GF-D8 (cell line): ENCODE measurements at places on chromosomes 2 and 18.

- no peak for DNase-seq
Observed at GRCh38 chr2:145123606-145124005, 603.7 kb upstream of the ZEB2 start.

- no peak for DNase-seq
Observed at GRCh38 chr2:175015340-175015739, 10.2 kb upstream of the CHN1 start.

DNA sequence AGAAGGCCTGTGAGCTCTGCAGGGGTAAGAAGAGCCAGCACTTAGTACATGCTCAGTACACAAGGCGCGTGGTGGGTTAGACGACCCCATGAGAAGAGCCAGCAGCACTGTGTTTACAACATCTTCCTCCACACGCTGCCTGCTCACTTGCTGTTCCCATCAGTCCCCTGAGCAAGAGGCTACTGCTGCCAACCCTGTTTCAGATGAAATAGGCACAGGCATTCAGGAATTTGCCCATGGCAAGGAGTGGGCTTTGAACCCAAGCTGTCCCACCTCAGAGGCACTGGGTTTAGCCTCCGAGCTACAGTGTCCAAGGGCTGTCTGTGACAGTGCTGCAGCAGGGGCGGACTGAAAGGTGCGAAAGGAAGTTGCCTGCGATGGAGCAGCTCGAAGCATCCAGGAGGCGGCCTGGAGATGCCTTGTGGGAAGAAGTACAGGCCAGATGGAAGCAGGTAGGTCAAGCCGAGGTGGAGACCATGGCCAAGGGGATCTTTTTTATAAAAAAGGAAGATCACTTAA is 121.5 kb upstream of the PXDN start:
- DNase-seq, result no peak

DNA sequence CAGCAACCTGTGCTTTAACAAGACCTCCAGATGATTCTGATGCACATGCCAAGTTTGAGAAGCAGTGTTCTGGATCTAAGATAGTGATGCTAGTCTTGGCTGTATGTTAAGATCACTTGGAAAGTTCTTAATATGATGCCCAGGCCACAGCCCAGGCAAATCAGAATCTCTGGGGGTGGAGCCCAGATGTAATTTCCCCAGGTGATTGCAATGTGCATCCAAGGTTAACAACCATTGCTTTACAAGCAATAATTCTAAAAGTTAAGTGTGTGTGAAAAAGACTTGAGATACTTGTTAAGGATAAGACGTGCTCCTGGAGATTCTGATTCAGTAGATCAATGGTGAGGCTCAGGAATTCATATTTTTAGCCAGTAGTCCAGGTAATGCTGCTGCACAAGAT is 44.3 kb upstream of the MYO1B start:
- DNase-seq, result no peak

- peak; percentile 36 for DNase-seq
Observed at GRCh38 chr18:48222118-48222517, 187.1 kb downstream of the ZBTB7C start.

DNA sequence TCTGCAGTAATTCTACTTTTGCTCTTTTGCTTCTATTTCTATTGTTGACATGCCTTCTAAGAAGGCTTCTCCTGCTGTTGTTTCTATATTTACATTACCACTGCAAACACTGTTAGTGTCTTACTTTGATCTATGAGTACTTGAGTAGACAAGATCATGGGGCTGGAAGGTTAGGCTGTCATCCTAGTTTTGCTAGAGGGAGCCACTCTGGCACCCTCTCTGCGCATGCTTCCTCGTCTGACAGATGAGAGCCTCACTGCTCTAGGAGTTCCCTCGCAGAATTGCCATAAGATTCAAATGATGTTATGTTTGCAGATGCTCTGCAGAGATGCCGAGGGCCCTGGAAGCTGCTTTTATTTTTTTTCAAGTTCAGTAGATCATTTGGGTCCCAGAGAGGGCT is 185.6 kb downstream of the RNF144A start:
- DNase-seq, result no peak

- DNase-seq, result no peak
Observed at GRCh38 chr2:208607694-208608093, 201.1 kb downstream of the PTH2R start.

DNA sequence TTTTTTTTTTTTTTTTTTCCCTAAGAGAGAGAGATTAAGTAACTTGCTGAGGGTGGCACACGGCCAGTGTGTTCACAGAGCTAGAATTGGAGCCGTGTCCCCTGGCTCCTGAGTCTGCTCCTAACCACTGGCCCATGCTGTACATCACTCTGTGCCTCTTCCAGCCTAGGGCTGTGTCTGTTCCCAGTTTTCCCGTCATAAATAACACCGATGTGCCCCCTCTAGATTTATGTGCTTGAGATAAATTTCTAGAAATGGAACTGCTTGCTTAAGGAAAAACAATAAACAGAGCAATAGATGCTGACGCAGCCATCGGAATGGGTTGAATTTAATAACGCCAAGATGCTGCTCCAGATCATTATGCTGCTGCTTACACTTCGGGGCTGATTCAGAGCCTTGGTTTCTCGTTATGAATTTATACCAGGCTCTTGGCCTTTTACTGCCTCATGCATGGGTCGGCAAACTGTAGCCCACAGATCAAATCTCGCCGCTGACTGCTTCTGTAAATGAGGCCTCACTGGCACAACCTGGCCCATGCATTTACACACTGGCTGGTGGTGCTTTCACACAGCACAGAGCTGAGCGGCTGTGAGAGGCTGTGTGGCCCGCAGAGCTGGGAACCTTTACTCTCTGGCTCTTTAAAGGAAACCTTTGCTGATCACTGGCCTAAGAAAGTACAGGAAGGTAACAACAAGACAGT is 58.1 kb downstream of the NDUFA10 start:
- DNase-seq, result no peak

GRCh38 chr2:216791303-216791702 is 68.6 kb downstream of the TNP1 start:
- DNase-seq, result no peak

- DNase-seq, result no peak
Observed at GRCh38 chr2:195706161-195706900, 49.3 kb downstream of the SLC39A10 start.

DNA sequence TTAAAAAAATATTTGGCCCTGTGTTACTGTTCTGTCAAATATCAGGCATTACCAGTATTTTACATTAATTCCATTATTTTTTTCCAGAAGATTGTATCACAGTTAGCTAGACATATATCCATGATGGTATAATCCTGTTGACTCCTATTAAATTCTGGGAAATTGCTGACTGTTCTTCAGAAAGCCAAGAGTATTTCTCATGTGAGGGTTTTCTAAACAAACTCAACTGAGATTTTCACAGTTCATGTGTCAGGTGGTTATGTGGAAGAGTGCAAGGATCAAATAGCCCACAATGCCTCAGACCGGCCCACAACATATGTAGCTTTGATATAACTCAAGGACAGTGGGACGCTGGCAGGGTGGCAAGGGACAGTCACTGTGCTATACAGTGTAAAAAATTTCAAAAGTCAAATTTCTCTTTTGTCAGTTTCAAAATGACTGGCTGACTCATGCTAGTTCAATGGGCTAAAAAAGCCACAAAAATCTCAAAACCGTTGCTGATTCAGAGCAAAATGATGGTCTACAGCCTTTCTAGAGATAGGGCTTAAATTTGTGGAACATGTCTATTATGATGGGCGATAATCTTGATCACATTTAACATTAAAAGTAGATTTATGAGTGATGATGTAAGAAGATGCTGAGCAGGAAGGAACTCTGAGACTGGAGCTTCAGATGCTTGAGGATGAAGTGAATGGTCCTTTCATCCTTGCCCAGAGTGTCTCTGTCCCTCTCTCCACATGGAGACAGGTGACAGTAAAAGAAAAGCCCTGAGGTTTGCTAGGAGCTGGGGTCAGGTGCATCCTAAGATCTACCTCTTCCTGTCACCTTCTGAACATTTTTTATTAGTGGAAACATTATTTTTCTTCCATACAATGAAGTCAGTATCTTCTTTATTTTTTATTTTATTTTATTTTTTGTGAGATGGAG is 175.8 kb upstream of the PIEZO2 start:
- DNase-seq, result no peak

DNA sequence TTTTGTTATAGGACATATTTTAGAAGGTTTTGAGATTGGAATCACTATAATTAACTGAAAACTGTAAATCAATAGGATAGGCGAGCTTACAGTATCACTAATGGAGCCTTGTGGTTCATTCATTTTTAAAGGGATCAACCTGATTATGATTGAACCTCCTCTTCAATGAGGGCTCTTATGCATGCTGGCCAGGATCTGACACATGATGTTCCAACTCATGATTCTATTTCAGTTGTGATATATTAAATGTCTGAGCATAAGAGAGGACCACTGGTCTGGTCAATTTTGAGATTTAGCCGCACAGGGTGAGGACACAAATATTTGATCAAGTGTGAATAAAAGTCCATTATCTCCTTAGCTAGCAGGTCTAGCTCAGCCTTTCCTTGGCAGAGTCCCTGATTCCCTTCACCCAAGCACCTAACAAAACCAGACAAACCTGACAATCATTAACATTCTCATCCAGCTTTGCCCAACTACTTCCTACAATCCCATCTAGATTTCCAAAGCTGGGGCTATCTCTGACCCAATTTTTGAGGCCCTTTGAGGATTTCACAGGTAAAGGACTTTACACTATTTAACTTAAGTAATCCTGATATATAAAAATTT is 6.9 kb upstream of the MAP4K4 start:
- no peak for DNase-seq

- DNase-seq, result no peak
Observed at GRCh38 chr18:8911408-8912340, 190.8 kb upstream of the NDUFV2 start.

GRCh38 chr2:207896525-207897285 is 127.0 kb upstream of the FZD5 start:
- DNase-seq, result no peak

DNA sequence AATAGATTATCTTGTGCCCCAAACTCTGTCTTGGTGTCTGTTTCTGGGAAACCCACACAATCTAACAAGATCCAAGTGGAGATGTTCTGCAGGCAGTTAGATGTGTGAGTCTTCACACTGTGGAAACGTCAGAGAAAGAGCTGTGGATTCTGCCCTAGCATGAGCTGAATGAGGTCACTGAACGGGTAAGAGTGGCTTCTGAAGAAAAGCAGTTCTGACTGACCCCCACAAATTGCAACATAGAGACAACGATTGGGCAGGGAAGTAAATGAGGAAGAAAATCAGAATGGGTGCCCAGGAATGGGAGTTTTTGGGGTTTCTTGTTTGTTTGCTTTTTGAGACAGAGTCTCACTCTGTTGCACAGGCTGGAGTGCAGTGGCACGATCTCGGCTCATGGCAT is 12.9 kb upstream of the RPL37A start:
- peak; percentile 44 for DNase-seq

DNA sequence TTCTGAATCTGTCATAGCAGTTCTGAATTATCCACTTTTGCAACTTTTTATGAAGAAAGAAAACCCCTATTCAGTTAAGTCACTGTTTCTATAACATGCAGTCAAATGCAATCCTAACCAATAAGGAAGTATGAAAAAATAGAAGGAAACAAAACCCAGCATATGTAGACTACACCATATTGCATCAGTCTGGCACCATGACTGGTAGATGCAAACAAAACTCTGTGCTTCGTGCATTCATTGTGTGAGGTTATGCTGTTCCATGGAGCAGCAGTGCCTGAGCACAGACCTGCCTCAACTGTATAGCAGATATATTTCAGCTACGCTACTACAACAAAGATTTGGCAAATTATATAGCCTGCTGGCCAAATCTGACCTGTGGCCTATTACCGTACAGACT is 325.5 kb downstream of the LRP1B start:
- DNase-seq, result no peak

DNA sequence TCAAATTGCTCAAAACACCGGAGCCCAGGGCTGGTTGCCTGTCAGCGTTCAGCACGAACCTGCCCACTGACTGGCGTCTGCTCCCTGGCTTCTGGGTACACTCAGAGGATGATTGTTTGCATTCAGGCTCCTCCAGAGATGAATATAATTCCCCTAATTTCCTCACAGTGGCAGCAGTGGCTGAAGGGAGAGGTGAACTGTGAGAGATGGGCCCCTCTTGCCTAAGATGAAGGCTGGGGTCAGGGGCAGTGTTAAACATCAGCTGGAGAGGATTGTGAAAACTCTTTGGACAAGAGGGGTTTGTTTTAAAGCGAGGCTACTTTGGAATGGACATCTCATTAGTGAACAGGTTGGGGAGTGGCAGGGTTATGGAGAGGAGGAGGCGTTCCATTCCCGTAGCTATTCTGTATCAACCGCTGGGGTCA is 31.0 kb downstream of the TCF7L1 start:
- no peak for DNase-seq

DNA sequence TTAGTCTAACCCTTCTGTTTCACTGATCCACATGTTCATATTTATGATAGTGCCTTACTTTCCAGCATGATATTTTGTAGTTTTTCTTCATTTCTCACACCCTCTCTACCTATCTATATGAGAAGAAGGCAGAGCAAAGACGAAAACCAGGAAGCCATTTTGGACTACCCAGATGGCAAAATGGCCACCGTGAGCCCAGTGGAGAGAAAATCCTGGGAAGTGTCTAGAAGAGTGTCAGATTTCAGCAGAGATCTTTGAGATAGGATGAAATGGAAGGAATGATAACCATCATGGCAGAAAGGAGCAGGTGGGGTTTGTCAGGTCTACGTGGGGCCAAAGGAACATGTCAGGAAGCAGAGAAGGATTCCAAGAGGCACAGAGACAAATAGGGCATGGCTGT is 84.0 kb upstream of the MYCN start:
- DNase-seq, result no peak

- DNase-seq, result no peak
Observed at GRCh38 chr2:124248386-124248785, 223.3 kb downstream of the CNTNAP5 start.

- DNase-seq, result no peak
Observed at GRCh38 chr2:122145856-122146255, 390.4 kb downstream of the TSN start.

GRCh38 chr18:13548966-13549879 is 177.1 kb downstream of the FAM210A start:
- no peak for DNase-seq

DNA sequence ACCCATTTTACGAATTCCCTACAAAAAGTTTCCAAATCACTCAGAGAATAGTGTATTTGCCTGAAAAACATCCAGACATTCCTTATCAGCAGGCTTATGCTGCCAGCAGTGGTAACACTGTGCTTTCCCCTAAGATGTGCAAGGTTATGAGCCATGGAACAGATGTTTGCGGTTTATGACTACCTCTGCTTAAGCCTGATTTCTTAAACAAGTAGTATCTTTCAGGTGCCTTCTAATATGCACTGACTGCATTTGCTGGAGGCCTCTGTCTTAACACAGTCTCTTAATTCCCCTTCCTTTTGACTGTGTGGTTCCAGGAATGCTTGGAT is 54.8 kb downstream of the CDC42EP3 start:
- DNase-seq, result no peak

DNA sequence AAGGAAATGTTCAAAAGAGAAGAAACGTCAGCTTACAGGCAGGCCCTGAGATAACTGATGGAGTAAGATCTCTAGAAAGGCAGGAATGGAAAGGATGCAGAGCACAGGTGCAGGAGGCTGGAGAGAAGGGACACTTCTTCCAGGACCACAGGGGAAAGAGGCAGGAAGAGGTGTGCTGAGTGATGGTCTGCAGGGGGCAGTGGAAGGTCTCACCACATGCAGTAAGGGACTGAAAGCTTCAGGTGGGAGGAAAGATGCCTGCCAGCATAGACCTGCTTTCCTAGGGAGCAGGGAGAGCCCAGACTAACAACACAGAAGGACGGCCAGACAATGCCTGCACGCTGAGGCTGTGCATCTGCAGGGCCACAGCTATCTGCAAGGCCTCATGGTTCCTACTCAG is 156.8 kb downstream of the L3MBTL4 start:
- DNase-seq, result no peak
